ENCODE measurements at places on chromosomes 7 and 10. TPM values are rescaled to one million over a fixed set of nuclear protein-coding genes. Genes with fewer than 3 reads are reported as not detected.

The LYZL1 gene
- total RNA-seq, result not detected

The C7orf57 gene
- 5.8 TPM for total RNA-seq

The CELF2 gene
- total RNA-seq, result 102 TPM

The COL28A1 gene
- 1.4 TPM for total RNA-seq

The CALCR gene
- 5.1 TPM for total RNA-seq

The HOXA1 gene
- not detected for total RNA-seq

The FGFBP3 gene
- 21.7 TPM for total RNA-seq

The TUBAL3 gene
- total RNA-seq, result not detected

The FZD8 gene
- 12.2 TPM for total RNA-seq

The COL1A2 gene
- 116 TPM for total RNA-seq

The INPP5F gene
- total RNA-seq, result 329 TPM

The PHF14 gene
- 173 TPM for total RNA-seq

The CTAGE6 gene
- not detected for total RNA-seq

The LAMB4 gene
- 0.92 TPM for total RNA-seq

The EPHA1 gene
- total RNA-seq, result 7.8 TPM

The C10orf53 gene
- total RNA-seq, result not detected

The C7orf25 gene
- 11.3 TPM for total RNA-seq

The FBXO24 gene
- total RNA-seq, result not detected

The ZP3 gene
- total RNA-seq, result 1.4 TPM

The NPC1L1 gene
- total RNA-seq, result not detected

The VSTM4 gene
- total RNA-seq, result 7.8 TPM

The TRIL gene
- 33.9 TPM for total RNA-seq

The ARPC1B gene
- 22.6 TPM for total RNA-seq

The ZNF503 gene
- total RNA-seq, result 4.8 TPM

The FFAR4 gene
- total RNA-seq, result 1.2 TPM

The SMIM30 gene
- 56.1 TPM for total RNA-seq

The CALHM3 gene
- not detected for total RNA-seq

The TMEM273 gene
- 2.1 TPM for total RNA-seq

The FAM107B gene
- 51.2 TPM for total RNA-seq

The EBLN1 gene
- total RNA-seq, result not detected

The CPA2 gene
- not detected for total RNA-seq

The IFIT3 gene
- total RNA-seq, result 8.5 TPM

The MASTL gene
- 12.9 TPM for total RNA-seq

The PNLIP gene
- total RNA-seq, result not detected

The GIMAP8 gene
- 2.8 TPM for total RNA-seq

The TMEM184A gene
- under 0.01 TPM for total RNA-seq

The EPO gene
- not detected for total RNA-seq

The LIPN gene
- not detected for total RNA-seq

The GLI3 gene
- 5.1 TPM for total RNA-seq

The SPDYE16 gene
- total RNA-seq, result 0.23 TPM

The SORCS1 gene
- 30.2 TPM for total RNA-seq

The MRC1 gene
- 3.0 TPM for total RNA-seq

The HACD1 gene
- 32.3 TPM for total RNA-seq

The ICA1 gene
- 64.4 TPM for total RNA-seq

The NODAL gene
- total RNA-seq, result 3.5 TPM

The DKK1 gene
- 5.3 TPM for total RNA-seq

The CFAP43 gene
- total RNA-seq, result 27.7 TPM

The NPY gene
- total RNA-seq, result 42.9 TPM

The ITIH5 gene
- total RNA-seq, result 18.9 TPM

The PRKAR2B gene
- 197 TPM for total RNA-seq

The GALNT17 gene
- 55.1 TPM for total RNA-seq

The STEAP1 gene
- total RNA-seq, result 1.2 TPM

The GRID1 gene
- total RNA-seq, result 20.1 TPM

The PIK3AP1 gene
- total RNA-seq, result 9.7 TPM

The HMX3 gene
- 2.8 TPM for total RNA-seq

The CCAR1 gene
- 35.5 TPM for total RNA-seq

The HOXA13 gene
- not detected for total RNA-seq

Measured in diencephalon (tissue), 1 donor.